ENCODE measurements at places on chromosomes 13 and 19. TPM values are rescaled to one million over a fixed set of nuclear protein-coding genes. Genes with fewer than 3 reads are reported as not detected.

DNA sequence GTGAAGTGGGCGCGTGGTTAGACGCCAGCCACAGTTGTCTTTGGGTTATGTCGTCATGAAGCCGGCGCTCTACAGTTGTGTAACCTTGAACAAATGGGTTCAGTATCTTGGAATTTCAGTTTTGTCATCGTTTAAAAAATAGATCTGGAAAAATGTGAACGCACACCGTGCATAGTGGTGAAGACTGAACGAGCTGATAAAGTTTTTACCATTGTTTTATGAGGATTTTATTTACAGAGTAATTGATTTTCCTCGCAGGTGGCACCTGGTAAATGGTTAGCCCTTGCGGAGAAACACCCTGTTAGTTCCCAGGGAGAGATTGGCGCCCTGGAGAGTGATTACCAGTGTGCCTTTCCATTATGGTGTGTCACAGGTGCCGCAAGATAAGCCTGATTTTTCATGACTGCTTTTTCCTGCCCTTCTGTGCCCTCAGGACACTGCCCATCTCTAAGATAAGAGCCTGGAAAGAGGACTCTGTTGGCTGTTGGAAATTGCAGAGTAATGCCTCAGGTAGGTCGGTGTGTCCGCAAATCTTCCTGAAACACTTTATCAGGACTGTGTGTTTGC, 577 bp downstream of the ZNF181 start:
- no peak for DNase-seq

DNA sequence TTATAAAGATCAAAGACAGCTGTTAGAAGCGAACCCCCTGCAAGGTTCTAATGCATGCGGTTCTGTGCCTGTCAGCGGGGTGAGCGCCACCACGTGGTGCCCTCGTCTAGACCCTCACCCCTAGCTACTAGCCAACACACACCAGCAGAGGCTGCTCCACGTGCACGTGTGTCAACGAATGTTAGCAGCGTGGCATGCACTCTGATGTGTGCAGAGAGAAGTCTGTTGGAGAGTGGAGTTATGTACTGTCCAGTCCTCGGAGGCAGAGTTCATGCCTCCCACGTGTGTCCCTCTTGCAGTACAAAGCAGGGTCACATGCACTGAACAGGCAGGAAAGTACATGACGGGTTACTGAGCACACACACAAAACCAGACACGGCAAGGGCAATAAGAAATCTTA, 75.0 kb upstream of the SLC15A1 start:
- no peak for DNase-seq

DNA sequence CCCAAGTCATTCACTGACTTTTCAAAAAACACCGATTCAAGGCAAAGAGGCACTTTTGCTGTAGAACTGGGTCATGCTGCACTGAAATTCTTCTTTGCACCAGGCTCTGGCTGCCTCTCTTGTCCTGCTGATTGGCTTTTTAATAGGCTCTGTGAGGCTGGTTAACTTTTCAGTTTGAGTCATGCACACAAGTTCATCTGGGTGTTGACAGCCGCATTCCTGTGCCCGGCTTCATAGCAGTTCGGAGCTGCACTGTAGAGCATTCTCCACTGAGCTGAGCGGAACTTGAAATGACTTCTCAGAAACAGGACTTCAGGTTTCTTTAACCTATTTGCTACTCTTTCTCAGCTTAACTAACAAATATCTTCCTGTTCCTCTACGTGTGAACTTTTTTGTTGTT, 978.3 kb downstream of the UQCRFS1 start:
- peak; percentile 48 for DNase-seq

- no peak for DNase-seq
Observed at GRCh38 chr13:100860866-100861265, 186.3 kb upstream of the TMTC4 start.

- no peak for DNase-seq
Observed at GRCh38 chr19:16210168-16210567, 12.5 kb downstream of the AP1M1 start.

- DNase-seq, result no peak
Observed at GRCh38 chr19:8487137-8487851, 15.1 kb downstream of the PRAM1 start.

DNA sequence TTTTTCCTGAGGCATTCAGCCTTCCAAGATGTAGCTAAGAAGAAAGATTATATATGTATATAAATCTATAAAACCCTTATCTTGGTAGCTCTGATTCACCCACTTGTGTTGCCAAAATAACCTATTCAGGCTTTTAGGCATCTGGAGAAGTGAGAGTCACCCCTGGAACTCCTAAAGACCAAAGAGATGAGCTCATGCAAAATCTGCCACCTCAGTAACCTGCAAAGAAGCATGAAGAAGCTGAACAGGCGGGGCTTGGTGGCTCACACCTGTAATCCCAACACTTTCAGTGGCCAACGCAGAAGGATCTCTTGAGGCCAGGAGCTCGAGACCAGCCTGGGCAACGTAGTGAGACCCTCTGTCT, 393.7 kb downstream of the FOXO1 start:
- DNase-seq, result no peak

GRCh38 chr13:94394723-94395122, 84.8 kb downstream of the DCT start:
- DNase-seq, result no peak

- no peak for DNase-seq
Observed at GRCh38 chr19:5953680-5954213, 24.2 kb downstream of the RANBP3 start.

GRCh38 chr13:110630566-110631119, 15.3 kb downstream of the NAXD start:
- DNase-seq, result no peak

- DNase-seq, result no peak
Observed at GRCh38 chr19:16581145-16581970, 9.1 kb upstream of the SLC35E1 start.

- DNase-seq, result no peak
Observed at GRCh38 chr19:3658870-3659745, 32.5 kb upstream of the CACTIN start.

GRCh38 chr13:41032691-41033376, 13.7 kb upstream of the ELF1 start:
- DNase-seq, result no peak

DNA sequence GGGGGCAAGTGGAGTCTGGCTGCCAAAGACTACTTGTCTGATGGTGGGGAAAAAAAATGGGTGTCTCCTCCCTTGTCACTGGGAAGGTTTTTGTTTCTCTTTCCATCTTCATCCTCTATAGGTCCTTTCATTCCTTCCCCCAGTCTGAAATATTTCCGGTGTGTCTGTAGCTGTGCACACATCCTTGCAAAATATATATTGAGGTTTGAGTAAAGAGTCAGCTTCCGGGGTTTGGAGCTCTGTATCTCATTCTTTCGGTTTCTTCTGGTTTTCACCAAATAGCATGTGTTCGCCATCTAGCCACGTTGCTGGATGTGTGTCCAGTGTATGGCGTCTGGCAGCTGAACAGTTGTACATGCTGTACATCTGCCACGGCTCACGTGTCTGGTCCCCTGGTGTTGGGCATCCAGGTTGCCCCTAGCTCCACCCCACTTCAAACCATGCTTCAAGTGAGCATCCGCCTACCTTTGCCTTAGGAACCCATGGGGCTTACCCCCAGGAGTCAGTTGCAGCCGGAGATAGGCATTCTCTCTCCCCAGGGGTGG, 142.2 kb downstream of the SIPA1L3 start:
- no peak for DNase-seq

GRCh38 chr13:48735571-48735970, 81.8 kb downstream of the CYSLTR2 start:
- no peak for DNase-seq

- no peak for DNase-seq
Observed at GRCh38 chr13:50585674-50586413, 257.6 kb downstream of the DLEU7 start.

DNA sequence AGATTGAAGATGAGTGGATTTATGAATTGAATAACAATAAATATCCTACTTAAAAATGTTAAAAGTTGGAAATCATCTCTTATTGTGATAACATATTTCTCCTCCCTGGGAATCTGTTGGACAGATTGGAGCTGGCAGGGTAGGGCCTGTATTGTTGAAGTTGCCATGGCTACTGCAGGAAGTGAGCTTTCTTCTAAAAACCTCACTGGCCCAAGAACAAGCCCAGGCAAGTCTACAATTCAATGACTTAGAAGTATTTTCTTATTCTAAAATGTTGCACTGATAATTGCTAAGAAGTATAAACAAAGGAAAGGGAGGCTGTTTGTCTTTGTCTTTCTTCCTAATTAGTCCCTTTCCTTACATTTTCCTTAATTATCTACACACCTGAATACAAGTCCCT, 112.1 kb downstream of the DLEU7 start:
- DNase-seq, result peak; percentile 55

DNA sequence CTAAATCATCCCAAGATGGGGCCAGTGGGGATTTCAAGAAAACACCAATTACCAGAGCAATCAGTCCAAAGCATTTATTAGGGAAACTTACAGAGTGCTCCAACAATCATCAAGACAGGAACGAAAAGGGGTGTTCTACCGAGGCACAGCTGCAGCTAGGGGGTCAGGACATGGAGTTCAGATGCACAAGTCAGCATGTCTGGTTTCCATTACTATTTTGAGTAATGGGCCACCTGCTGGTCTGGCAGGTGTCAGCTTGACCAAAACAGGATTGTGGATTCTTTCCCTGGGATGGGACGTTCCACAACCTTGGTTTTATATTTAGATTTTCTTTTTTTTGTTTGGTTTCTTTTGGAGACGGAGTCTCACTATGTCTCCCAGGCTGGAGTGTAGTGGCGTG, 3.9 kb upstream of the UBL5 start:
- no peak for DNase-seq

DNA sequence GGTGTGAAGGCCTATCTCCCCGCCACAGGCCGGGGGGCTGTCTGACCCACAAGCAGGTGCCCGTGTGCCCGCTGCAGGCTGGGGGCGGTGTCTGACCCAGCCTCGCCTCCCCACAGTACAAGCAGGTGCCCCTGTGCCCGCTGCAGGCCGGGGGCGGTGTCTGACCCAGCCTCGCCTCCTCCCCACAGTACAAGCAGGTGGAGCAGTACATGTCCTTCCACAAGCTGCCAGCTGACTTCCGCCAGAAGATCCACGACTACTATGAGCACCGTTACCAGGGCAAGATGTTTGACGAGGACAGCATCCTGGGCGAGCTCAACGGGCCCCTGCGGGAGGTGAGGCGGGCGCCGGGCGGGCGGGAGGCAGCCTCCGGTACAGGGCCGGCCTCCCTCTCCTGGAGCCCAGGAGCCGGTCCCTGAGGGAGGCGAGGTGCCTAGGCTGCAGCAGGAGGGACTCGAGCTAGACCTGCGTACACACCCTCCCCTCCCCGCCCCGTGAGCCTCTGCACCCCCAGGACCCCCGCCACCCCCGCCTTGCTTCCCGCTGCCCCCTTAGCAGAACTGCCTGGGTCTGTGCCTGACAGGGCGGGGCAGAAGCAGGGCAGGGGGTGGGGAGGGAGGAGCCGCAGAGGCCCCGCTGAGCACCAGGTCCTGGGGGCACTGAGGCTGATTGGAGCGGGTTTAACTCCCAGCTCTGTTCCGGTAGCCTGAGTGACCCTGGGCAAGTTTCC, 20.6 kb downstream of the HCN2 start:
- no peak for DNase-seq

DNA sequence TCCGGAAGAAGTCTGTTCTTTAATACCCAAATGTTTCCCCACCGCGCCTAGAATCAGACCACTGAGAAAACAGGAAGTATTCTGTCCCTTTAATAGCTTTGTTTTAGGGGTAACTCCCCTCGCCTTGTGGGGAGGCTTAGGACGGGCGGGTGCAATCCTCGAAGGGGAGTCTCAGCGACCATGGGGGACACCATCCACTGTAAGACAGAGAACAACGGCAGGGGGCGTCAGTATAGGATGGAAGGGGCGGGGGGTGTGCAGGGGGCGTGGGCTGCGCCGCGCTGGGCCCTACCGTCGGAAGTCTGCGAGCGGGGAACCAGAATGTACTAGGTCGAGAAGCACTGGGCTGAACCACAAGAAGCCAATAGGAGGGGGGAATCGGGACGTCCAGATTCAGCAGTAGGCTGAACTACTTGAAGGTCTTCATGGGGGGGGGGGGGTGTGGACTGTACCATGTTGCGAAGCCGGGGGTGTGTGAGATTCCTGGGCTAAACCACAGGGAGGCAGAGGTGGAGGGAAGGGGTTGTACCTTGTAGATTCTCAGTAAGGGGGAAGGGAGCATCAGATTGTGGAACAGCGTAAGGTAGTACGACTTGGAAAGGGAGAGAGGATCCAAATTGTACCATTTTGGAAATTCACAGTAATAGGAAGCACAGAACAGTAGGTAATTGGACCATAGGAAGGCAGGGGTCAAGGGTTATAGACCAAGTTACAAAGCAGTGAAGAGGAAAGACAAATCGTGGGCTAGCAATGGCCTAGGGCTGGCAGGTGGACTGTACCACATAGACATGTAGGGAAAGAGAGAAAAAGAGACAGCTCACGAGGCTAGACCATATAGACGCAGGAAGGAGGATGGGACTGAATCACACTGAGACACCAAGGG, 1.0 kb upstream of the DBP start:
- peak; percentile 92 for DNase-seq

DNA sequence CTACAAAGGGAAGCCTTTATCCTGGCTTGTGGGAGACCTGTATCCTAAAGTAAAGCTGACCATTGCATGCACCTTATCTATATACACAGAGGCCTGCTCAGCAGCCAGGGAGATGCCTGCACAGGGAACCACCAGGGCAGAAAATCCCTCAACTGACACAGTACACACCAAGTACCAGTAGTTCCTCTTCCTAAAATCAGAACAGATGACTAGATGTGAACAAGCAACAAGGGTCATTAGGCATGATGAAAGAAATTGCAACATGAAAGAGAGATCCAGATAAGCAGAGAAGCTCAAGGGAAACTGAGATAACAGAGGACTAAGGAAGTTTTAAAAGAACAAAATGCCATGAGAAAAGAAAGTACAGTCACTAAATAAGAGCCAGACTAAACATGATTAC, 39.7 kb upstream of the SLC7A9 start:
- DNase-seq, result no peak

The RHPN2 gene
- 18.4 TPM for total RNA-seq

The GPC6 gene
- 6.8 TPM for total RNA-seq

The WDR87 gene
- total RNA-seq, result not detected

The PRKCG gene
- not detected for total RNA-seq

The CCDC124 gene
- total RNA-seq, result 43.6 TPM

The TMEM59L gene
- 1.3 TPM for total RNA-seq

The RXFP2 gene
- total RNA-seq, result not detected

The C1QTNF9 gene
- 0.26 TPM for total RNA-seq

The TEKTIP1 gene
- 6.4 TPM for total RNA-seq

The MTUS2 gene
- total RNA-seq, result 5.1 TPM

The CPB2 gene
- total RNA-seq, result not detected

The CRX gene
- total RNA-seq, result not detected

The ZNF296 gene
- total RNA-seq, result 5.1 TPM

The SPTBN4 gene
- total RNA-seq, result 2.6 TPM

The LILRA1 gene
- total RNA-seq, result 0.34 TPM
